ENCODE measurements at places on chromosomes 5 and 9.
A peak's percentile ranks its signal among the peaks of the same experiment; 100 is the strongest.

- no peak for DNase-seq
These were observed 318.1 kb upstream of the DAB2 start for GRCh38 chr5:39742916-39743315.

- DNase-seq: no peak
These were observed 413.2 kb upstream of the ACTBL2 start for GRCh38 chr5:57895766-57896165.

GRCh38 chr5:78547731-78548615 is 100.6 kb downstream of the LHFPL2 start:
- no peak for DNase-seq

GRCh38 chr5:87826507-87826906 is 413.8 kb upstream of the CCNH start:
- DNase-seq: no peak

DNA sequence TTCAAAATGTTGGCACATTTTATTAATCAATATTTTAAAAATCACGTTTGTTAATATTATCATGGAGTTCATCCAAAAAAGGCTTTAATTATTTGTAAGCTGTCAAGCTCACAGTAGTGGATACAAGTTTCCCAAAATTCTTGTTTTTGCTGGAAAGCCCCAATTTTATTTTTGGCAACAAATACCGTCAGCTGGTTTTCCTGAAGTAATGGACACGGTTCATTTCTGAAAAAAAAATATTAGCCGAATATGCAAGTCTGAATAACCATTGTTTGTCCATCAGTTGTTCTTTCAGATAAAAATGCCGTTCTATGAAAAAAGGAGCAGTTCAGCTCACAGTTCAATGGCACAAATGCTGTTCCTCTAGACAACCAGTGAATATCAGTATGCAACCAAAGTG is 101.5 kb upstream of the RAI14 start:
- no peak for DNase-seq

DNA sequence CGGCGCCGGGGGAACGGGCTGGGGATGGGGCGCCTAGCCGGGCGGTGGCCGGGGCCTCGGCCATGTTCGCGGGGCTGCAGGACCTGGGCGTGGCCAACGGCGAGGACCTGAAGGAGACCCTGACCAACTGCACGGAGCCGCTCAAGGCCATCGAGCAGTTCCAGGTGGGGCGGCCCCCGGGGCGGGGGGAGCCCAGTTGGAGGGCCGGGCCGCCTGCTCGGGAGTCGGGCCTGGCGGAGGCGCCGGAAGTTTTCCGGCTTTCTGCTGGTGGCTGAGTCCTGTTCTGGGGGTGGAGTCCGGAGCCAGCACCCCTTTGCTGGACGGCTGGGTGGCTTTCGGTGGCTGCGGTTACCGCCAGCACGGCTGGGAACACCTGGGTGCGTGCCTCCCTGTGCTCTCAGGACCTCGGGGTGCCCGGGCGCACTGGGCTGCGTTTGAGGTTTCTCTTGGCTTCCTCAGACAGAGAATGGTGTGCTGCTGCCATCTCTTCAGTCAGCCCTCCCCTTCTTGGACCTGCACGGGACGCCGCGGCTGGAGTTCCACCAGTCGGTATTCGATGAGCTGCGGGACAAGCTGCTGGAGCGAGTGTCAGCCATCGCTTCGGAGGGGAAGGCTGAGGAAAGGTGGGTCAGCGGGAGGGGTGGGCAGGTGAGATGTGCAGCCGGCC is 454 bp downstream of the NELFB start:
- no peak for DNase-seq

- no peak for DNase-seq
These were observed 114.5 kb upstream of the SLC1A3 start for GRCh38 chr5:36491856-36492255.

GRCh38 chr9:75803130-75803529 is 87.3 kb upstream of the PCSK5 start:
- no peak for DNase-seq

DNA sequence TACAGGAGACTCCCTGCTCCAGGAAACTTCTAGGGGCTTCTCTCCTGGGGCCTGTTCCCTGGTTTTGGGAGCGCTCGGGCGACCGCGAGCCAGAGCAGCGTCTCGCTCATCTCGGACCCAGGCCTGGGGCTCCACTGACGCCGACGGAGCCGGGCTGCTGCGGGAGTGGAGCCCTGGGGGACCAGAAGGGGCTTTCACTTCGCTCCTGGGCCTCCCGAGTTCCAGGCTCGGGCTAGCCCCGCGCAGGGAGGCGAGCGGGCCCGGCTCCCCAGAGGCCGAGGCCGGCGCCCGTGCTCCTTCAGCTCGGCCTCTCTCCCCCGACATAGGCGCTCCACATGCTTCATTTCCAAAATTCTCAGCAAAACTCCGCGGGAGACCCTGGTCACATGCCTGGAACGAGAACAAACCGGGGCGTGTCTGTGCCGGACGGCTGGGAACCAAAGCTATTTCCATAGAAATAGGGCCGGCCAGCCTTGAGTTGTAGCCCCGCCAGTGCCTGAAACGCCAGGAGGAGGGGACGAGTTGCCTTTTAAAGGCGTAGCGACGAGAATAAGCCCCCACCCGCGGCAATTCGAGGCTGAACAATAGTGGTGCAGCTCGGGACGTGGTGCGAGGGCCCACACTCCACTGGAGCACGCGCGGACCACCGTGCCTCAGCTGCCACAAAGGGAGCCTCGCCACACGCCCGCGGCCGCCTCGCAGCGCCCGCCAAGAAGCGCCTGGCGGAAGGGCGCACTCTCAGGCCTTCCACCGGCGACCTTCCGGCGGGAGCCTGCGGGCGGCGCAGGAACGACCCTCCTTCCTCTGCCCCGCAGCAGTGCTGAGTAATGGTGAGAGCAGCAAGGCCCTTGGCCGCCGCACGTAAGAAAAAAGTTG is 1.1 kb upstream of the G3BP1 start:
- DNase-seq: no peak

- no peak for DNase-seq
These were observed 112.9 kb downstream of the CAMK4 start for GRCh38 chr5:111337133-111337532.

- no peak for DNase-seq
These were observed 929 bp downstream of the SH3PXD2B start for GRCh38 chr5:172453206-172453985.

GRCh38 chr9:18185196-18185595 is 288.8 kb upstream of the ADAMTSL1 start:
- DNase-seq: peak; percentile 25

- DNase-seq: no peak
These were observed 190.5 kb downstream of the PCSK1 start for GRCh38 chr5:96242571-96242970.

GRCh38 chr5:157266286-157267007 is 524 bp downstream of the CYFIP2 start:
- DNase-seq: peak; percentile 65

DNA sequence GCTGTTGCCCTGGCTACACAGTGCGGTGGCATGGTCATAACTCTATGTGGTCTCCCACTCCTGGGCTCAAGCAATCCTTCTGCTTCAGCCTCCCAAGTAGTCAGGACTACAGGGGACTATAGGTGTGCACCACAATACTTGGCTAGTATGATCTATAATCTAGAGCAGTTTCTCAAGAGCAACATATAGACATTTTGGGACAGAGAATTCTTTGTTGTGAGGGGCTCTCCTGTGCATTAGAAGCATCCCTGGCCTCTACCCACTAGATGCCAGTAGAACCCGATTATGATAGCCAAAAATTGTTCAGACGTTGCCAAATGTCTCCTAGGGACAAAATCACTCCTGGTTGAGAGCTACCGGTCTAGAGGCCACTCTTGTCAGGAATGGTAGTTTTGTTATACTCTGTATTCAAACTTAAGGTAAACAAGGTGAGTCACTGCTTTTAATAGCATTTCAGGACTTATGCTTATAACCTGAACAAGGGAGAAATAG is 7.2 kb downstream of the ANKHD1 start:
- DNase-seq: no peak

- no peak for DNase-seq
These were observed 814 bp downstream of the PLCXD3 start for GRCh38 chr5:41509399-41510175.

DNA sequence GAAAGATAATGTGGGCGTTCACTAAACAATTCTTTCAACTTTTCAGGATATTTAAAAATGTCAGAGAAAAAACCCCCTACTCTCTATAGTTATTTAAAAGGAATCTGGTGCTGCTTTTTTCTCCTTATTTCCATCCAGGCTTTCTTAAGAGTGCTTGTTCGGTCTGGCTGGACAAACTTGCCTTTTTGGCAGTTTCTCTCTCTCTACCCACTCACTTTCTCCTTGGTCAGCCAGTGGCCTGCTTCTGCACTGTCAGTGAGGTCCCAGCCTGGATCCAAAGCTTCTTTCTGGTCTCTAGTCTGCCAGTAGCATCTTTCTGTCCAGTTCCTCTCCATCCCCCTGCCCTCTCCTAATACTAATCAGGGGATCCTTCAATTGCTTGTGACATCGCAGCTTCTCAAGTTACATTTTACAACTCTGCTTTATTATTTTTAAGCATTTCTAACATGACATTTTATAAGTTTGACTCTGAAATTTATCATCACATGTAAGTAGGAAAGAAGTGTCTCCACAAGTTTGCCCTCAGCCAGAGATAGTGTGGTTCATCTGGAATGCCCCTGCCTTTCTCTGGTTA is 50.4 kb downstream of the PIK3R1 start:
- no peak for DNase-seq

DNA sequence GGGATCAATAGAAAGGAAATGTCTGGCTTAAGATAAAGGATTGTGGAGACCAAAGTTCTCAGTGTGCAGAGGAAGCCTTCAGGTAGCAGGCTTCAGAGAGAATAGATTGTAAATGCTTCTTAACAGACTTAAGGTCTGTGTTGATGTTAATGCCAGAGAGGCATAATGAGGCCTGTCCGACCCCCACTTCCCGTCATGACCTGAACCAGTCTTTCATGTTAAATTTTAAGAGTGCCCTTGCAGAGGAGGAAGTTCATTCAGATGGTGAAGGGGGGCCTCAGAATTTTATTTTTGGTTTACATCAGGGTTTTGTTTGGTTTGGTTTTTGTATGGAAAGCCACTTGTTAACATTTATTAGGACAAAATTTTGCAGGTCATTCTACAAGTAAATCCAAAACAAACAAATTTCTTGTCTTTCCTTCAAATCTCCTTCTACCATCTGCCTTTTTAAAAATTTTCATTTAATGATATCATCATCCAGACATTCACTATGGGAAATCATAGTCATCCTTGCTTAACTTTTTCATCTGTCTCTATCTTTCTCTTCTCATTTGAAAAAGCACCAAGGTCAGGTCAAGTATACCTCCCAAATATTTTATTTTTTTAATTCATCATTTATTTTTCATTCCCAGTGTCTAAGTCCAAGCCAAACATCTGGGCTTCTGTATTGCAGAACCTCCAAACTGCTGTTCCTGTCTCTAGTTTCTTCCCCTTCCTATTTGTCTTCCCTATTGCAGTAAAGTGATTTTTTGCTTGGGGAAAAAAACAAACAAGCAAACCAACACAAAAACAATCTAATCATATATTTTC is 6.9 kb upstream of the ABCA1 start:
- DNase-seq: no peak

GRCh38 chr5:90934091-90934719 is 375.6 kb downstream of the ADGRV1 start:
- no peak for DNase-seq

DNA sequence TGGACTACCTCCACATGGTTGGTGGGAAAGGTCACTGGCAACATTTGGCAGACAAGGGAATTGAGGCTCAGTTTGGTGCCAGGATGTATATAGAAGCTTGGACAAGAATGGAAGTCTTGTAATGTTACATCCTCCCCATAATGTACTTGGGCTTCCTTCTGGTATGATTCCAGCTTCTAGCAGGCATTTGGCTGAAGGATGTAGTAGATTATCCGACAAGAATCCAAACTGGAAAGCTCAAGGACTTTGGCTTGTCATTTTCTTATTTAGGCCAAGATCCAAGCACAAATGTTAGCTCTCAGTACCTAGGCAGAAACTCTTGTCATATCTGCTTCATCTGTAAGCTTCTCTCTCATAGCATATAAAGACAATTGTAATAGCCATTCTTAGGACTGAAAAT is 209.1 kb downstream of the MAPKAP1 start:
- DNase-seq: no peak

GRCh38 chr5:88708682-88709398 is 174.1 kb downstream of the MEF2C start:
- no peak for DNase-seq

- no peak for DNase-seq
These were observed 24.2 kb downstream of the CCDC69 start for GRCh38 chr5:151199581-151200185.

DNA sequence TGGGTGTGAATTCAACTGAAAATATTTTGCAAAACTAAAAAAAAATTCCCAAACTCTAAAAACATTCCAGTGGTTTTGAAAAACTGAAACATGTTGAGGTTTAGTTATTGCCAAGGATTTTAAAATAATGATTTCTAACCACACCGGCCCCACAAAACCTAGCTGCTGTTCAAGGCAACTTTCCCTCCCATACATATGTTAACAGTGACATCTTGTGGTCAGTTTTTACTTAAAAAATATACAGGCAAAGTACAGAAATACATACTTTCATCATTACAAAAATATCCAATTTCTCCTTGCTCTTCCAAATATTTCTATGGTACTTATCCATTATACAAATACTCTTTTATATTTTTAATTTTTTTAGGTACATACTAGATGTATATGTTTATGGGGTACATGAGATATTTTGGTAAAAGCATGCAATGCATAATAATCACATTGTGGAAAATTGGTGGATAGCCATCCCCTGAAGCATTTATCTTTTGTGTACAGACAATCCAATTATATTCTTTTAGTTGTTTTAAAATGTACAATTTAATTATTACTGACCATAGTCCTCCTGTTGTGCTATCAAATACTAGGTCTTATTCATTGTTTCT is 34.4 kb upstream of the MRPS30 start:
- peak; percentile 23 for DNase-seq

GRCh38 chr9:70374962-70375618 is 39.4 kb downstream of the KLF9 start:
- no peak for DNase-seq

DNA sequence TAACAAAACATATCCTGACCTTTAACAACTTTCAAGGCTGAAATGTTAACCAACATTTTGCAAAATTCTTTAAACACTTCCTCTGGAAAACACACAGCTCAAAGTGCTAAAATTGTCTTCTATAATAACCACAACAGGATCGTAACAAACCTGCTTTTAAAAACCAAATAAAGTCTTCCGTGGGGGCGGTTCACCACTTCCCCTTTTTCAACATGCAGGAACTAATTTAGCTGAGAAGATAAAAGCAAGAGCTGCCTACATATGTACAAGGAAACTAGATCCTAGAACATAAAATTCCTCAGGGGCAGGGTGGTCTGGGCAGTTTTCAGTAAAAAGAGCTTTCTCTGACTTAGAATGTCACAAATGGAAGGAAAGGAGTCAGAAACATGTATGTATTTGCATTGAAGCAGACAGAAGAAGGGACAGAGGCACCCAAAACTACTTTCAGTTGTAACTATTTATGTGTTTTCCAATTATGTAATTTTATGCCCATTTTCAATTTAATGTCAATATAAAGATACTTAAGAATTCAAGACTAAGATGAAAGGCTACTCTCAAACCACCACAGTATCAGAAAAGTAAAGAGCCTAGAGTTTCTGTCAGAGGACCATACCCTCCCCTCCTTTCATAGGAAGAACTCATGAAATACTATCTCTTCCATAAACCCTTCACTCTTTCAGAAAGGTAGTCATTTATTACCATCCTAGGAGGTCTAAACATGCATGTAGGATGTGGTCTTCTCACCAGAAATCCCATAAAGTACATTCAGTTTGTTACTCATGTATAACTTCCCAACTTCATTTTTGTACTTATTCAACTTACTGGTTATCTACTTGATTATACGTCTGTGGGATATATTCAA is 185.9 kb upstream of the RASA1 start:
- no peak for DNase-seq

All from T47D (cell line).